ENCODE measurements at places on chromosomes 2 and 18. TPM values are rescaled to one million over a fixed set of nuclear protein-coding genes. Genes with fewer than 3 reads are reported as not detected.

Gene ST8SIA5
- total RNA-seq = not detected

Gene SNED1
- total RNA-seq = 167 TPM

Gene LCT
- total RNA-seq = not detected

Gene NGEF
- total RNA-seq = 47.6 TPM

Gene MALL
- total RNA-seq = 27.5 TPM

Gene UGT1A3
- not detected for total RNA-seq

Gene CRYGC
- total RNA-seq = not detected

Gene CYBRD1
- total RNA-seq = 471 TPM
